ENCODE measurements at places on chromosomes 2 and 18. TPM values are rescaled to one million over a fixed set of nuclear protein-coding genes. Genes with fewer than 3 reads are reported as not detected.

The RAB27B gene
- total RNA-seq: 0.07 TPM

The SERPINB11 gene
- not detected for total RNA-seq

The ACVR1C gene
- 0.39 TPM for total RNA-seq

The SP9 gene
- not detected for total RNA-seq

The SERPINB4 gene
- total RNA-seq: not detected

The CNDP1 gene
- total RNA-seq: 0.57 TPM

The OST4 gene
- total RNA-seq: 195 TPM

The TSPYL6 gene
- total RNA-seq: not detected

The SRBD1 gene
- total RNA-seq: 27.6 TPM

The PIGN gene
- 37.3 TPM for total RNA-seq

The SPC25 gene
- 0.22 TPM for total RNA-seq

The C2orf72 gene
- not detected for total RNA-seq

The EN1 gene
- not detected for total RNA-seq

The NPHP1 gene
- 2.4 TPM for total RNA-seq

The SULT1C4 gene
- total RNA-seq: not detected

The CABYR gene
- 2.0 TPM for total RNA-seq

The KCNK3 gene
- total RNA-seq: not detected

The RGPD3 gene
- 0.37 TPM for total RNA-seq

The POTEC gene
- not detected for total RNA-seq

The SCLY gene
- 36.6 TPM for total RNA-seq
